Fibroblast of upper back skin (primary cell): ENCODE measurements at places on chromosomes 2 and 18.

DNA sequence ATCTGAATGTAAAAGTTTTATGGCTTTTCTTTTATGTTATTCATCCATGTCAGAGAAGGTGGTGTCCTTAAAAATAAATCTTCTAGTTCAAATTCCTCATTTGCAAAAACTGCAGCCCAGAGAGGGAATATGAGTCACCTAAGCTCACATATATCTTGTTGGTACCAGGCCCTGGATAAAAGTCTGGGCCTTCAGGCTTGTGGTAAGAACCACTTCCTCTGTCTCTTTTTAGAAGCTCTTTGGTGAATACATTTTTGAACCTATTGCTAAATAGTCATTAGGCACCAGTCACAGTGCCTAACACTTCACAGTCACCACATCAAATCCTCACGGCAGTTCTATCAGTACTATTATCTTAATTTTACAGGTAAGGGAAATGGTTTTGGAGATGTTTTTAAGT, 199.2 kb downstream of the KCNS3 start:
- DNase-seq, result peak; percentile 93

DNA sequence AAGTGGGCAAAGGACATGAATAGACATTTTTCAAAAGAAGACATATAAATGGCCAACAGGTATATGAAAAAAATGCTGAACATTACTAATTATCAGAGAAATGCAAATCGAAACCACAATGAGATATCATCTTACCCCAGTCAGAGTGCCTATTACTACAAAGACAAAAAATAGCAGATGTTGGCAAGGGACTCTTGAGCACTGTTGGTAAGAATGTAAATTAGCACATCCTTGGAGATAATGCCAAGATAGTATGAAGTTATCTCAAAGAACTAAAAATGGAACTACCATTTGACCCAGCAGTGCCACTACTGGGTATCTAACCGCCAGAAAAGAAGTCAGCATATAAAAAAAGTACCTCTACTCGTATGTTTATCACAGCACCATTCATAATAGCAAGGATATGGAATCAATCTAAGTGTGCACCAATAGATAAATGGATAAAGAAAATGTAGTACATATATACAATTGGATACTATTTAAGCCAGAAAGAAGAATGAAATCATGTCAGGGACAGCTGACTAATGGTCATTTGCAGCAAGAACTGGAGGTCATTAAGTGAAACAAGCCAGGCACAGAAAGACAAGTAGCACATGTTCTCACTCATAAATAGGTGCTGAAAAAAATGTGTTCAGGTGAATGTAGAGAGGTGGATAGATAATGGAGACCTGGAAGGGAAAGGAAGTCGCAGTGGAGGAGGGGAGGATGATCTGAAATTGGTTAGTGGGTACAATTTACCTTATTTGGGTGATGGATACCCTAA, 141.7 kb upstream of the B3GNT2 start:
- no peak for DNase-seq

DNA sequence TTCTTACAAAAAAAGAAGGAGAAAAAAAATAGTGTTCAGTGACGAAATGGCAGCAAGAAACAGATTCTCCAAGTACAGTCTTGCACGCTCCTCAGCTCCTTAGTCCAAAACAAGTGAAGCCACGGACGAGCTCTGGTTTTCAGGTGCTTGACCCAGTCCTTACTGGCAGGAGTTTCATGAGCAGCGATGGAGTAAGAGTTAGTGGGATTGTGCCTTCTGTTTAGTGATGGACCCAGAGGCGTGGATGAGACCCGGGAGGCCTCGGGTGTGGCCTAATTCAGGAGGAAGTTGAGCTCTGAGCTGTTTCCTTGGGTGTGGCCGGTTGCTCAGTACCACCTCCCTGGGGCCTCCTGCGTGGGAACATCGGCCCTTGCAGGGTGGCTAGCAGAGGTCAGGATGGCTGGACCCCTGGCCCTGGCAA, 52.0 kb downstream of the KIF5C start:
- no peak for DNase-seq

GRCh38 chr2:165147186-165148045, 56.4 kb downstream of the SCN3A start:
- DNase-seq, result no peak

GRCh38 chr2:159592441-159592840, 23.9 kb downstream of the BAZ2B start:
- no peak for DNase-seq

DNA sequence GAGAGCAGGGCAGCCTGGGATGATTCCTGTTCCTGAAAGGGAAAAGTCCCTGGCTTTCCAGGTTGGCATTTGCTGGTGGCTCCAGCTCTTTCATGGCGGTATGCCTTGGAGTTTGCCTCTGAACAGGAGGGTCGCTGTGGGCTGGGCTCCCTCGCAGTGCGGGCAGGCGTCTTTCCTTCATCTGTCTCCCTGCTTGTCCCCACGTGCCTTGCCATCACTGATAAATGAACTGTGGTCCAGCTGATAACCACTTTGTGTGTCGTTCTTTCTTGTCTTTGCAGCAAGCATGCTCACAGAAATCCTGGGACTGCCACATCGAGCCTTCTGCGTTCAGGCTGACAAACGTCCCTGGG, 35.3 kb downstream of the SMIM21 start:
- no peak for DNase-seq

GRCh38 chr2:16666449-16666801, 791 bp upstream of the CYRIA start:
- DNase-seq, result peak; percentile 52
